ENCODE measurements at places on chromosomes 11 and 22.

- DNase-seq = no peak
Observed at GRCh38 chr11:33718440-33718839, 17.8 kb downstream of the CD59 start.

DNA sequence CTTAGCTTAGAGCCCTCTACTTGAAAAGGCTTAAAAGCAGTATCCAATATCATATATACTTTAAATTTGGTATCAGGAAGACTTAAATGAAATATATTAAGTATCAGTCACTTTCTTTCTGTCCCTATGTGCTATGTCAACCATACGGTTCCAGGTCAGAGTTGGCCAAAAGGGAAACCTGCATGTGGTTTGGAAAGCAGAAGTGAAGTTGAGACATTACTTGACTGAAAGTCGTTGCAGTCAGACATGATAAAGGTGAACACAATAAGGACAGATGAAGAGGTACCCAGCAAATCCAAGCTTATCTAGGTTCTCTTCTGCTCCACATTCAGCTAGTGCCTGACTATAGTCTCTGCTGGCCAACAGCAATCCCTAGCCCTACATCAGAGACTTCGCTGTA, 336.8 kb downstream of the KCNA4 start:
- no peak for DNase-seq

GRCh38 chr11:64164392-64165312, 1.3 kb downstream of the MACROD1 start:
- no peak for DNase-seq

DNA sequence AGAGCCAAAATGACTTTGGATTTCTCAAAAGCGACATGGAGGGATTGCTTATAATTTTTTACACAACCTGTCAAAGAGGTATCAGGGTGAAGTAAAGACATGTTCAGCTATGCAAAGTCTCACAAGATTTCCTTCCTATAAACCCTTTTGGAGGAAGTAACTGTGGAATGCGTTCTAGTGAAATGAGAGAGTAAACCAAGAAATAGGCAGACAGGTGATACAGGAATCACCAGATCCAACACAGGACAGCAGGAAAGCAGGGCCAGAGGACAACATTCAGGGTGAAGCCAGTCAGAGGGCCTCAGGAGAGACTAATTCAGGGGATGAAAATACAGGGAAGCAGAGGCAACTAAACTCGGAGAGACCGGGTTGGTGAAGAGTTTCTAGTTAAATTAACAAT, 90.4 kb upstream of the MTNR1B start:
- DNase-seq = no peak

- DNase-seq = no peak
Observed at GRCh38 chr11:118152020-118152551, 537 bp downstream of the SCN4B start.

GRCh38 chr11:72514331-72514730, 80.0 kb upstream of the CLPB start:
- no peak for DNase-seq

DNA sequence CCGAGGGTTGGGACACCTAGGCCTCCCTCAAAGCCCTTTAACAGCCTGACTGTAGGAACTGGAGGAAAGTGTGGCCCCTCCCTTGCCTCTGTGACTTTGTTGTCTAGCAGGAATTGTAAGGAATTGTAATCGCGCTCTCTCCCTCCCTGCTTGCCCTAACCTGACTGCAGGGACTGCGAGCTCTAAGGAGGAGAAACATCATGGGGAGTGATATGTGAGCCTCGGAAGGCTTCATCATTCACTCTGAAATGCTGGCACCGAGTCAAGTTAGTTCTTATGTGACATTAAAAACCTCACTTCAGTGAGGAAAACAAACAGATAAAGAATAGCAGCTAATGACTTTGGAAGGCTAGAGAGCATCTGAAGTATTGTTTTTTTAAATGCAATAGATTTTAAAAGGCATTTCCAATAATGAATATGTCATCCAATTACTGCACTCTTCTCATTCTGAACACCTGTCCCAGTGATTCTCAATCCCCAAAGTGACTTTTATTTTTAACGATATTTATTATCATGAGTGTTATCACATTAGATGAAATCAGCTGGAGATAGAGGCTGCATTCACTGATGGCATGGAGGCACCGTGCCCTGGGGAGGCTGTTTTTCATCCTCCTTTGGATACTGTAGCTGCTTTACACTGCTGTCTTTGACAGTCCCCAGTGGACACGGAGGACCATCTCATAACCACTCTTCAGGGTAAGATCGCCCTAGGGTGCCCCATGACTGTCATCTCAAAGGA, 58.5 kb upstream of the NTM start:
- DNase-seq = no peak

DNA sequence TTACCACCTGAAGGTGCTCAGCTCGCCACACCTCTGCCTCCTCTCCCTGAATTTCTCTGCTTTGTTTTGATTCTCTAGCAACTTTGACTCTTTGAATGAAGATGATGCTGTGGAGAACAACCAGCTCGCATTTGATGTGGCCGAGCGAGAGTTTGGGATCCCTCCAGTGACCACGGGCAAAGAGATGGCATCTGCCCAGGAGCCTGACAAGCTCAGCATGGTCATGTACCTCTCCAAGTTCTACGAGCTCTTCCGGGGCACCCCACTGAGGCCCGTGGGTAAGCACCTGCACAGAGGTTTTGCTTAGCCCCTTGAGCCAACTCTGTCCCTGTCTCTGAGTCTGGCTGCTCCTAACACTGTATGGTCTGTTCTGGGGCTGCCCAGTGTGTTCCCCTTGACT, 115.7 kb downstream of the MICAL2 start:
- DNase-seq = no peak

DNA sequence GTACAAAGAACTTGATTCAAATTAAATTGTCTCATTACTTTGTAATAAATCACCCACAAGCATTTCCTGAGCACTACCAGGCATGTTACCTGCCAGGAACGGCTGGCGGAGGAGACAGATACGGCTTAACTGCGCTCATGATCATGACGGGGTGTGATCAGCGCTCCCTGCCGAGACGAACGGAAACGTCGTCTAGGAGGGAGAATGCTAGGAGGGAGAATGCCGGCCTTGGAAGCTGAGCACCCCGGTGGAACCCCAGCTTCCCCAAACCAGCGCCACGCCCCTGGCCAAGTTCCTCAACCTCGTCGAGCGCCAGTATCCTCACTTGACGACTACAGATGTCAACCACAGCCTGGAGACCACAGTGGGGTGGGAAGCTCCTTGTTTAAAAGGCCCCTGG, 272.8 kb downstream of the CTTN start:
- no peak for DNase-seq

Data from breast epithelium (tissue), 4 donors.